Stimulated activated CD4-positive, alpha-beta T cell treated with anti-CD3 and anti-CD28 coated beads, Interleukin-1b, Interleukin-23, amount 100 ng/mL, for 1 hour (primary cell): ENCODE measurements at places on chromosomes 7 and 10.

DNA sequence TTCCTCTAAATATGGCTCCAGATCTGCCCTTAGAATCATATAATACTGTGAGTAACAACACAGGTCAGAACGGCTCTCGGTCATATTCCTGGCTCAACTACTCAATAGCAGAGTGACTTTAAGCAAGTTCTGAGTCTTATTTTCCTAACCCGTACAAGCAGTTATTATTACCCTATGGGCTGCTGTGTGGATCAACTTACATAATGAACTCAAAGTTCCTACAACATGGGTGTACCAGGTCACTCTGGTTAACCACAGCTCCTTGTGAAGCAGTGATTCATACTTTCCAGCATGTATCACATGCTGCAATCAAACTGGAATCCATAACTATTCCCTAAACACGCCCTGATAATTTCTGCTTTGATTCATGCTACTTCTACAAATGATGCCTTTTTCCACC, 107.3 kb downstream of the LRRN3 start:
- DNase-seq: no peak

GRCh38 chr10:123579675-123580074, 86.5 kb upstream of the GPR26 start:
- no peak for DNase-seq

GRCh38 chr7:149732111-149732561, 41.3 kb downstream of the ZNF467 start:
- DNase-seq: no peak

GRCh38 chr7:95897557-95898251, 125.3 kb downstream of the DYNC1I1 start:
- no peak for DNase-seq

- no peak for DNase-seq
These were observed 127.9 kb upstream of the STK17A start for GRCh38 chr7:43454936-43455518.

GRCh38 chr7:78350926-78351325, 552.4 kb downstream of the PHTF2 start:
- DNase-seq: no peak

DNA sequence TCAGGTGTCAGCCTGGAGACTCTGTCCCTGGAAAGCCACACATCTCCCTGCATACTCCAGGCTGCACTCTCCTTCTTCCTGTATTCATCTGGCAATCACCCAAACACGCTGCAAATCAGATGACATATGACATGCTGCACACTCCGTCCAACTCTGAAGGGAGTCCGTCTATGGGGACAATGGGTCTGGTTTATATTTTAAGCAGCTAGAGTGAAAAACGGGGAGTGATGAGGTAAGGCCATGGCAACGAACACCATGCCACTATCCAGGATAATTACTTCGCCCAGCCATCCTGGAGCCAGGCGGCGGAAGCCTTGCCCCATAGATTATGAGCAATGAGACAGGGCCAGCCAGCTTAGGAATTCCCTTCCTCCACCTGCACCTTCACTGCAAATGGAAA, 140.1 kb downstream of the PLXNA4 start:
- no peak for DNase-seq

DNA sequence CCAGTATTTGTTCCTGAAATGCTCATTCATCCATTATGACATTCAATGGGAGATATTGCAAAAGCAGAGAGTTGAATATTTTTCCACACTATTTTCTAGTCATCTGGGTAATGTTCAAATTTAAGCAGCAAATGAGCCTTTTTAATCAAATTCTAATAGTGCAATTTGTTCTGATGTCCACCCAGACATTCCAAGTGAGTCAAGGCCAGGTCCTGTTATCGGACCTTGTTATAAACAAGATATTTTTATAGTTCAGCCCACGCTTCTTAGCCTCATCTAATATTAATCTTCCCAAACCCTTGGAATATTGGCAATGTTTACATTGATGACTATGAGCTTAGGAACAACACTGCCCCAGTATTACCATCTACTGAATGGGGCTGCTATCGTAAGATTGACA, 500.1 kb upstream of the PHF14 start:
- DNase-seq: no peak

DNA sequence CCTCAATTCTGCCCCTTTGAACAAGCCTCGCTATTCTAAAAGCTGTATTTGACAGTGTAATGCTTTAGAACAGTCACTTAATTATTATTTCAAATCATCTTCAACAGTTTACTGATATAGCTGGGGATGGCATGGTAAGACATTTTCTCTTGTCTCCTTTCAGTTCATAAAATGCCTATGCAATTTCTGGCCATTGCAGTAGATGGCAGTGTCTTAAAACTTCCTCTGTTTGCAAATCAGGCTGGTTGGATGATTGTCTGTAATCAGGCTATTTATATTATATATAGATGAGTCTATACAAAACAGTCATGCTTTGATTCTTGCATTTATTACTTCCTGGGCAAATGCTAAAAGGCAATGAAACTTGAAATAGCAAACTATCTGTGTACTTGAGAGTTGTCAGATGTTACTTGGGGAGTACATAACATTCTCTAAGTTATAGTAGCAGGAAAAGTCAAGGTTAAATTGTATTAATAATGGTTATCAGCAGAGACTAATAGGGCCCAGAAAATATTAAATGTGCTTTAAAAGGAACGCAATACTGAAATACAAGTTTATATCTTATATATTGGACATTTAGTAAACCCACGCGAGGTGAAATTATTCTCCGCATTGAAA, 55.5 kb upstream of the LHFPL3 start:
- no peak for DNase-seq

GRCh38 chr10:81843042-81843441, 32.0 kb upstream of the NRG3 start:
- DNase-seq: no peak

GRCh38 chr10:120475844-120476791, 19.1 kb downstream of the PLPP4 start:
- no peak for DNase-seq

- no peak for DNase-seq
These were observed 191.9 kb upstream of the LYZL2 start for GRCh38 chr10:30821261-30821993.

DNA sequence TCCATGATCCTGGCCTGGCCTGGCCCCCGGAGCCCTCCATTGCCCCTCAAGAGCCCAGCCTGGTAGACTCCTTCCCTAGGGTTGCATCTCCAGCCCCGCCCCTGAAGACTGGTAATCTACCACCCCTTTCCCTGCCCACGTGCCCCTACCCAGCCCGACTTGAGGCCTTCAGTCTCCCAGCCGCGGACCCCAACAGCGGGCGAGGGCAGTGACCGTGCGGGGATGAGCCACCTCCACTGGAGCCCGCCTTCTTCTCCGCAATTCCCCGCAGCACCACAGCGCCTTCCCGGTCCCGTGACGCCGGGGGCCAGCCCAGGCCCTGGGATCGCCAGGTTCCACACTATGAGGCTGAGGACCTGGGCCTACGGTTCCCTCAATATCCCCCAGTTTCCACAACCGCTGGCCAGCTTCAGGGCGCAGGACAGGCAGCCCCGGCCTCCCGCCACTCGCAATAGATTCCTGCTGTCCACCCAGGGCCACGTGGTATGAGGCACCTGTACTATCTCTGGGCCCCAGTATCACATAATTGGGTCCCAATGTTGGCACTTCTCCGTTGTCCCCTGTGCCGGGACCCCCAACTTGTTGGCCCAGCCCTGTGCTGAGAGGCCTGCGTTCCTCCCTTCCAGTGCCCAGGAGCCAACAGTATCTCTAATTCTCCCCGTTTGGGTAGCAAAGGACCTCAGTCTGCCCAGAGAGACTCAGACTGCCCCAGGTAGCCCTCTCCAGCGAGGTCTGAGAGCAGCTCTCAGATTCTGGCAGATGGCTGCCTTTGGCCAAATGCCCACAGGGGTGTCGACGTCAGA, 1.1 kb upstream of the GPRIN2 start:
- no peak for DNase-seq

GRCh38 chr10:130477360-130477759, 341.2 kb downstream of the GLRX3 start:
- DNase-seq: no peak

- no peak for DNase-seq
These were observed 51.2 kb downstream of the KIF5B start for GRCh38 chr10:32005050-32005449.

- no peak for DNase-seq
These were observed at the start of gene DOCK1 for GRCh38 chr10:126904818-126905701. TSS of gene DOCK1 (plus strand) at chr10:126905428. CDS start at chr10:126905518, 90 bp downstream.

DNA sequence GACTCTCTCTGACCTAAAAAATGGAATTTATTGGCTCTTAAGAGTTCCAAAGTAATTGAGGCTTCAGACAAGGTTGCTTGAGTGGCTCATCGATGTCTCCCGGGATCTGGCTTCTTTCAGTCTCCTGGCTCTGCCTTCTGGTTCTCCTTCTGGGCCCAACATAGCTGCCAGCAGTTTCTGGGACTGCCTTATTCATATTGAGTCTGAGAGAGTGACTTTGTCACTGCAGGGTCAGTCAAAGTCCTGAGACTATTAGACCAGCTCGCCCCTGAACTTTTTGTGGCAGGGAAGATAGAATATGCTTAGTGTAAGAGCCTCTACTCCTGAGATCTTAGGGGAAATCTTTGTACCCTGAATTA, 94.0 kb downstream of the MMRN2 start:
- DNase-seq: no peak

GRCh38 chr7:133911724-133912123, 215.4 kb upstream of the LRGUK start:
- no peak for DNase-seq

GRCh38 chr7:24962418-24962962, 17.5 kb downstream of the OSBPL3 start:
- no peak for DNase-seq

DNA sequence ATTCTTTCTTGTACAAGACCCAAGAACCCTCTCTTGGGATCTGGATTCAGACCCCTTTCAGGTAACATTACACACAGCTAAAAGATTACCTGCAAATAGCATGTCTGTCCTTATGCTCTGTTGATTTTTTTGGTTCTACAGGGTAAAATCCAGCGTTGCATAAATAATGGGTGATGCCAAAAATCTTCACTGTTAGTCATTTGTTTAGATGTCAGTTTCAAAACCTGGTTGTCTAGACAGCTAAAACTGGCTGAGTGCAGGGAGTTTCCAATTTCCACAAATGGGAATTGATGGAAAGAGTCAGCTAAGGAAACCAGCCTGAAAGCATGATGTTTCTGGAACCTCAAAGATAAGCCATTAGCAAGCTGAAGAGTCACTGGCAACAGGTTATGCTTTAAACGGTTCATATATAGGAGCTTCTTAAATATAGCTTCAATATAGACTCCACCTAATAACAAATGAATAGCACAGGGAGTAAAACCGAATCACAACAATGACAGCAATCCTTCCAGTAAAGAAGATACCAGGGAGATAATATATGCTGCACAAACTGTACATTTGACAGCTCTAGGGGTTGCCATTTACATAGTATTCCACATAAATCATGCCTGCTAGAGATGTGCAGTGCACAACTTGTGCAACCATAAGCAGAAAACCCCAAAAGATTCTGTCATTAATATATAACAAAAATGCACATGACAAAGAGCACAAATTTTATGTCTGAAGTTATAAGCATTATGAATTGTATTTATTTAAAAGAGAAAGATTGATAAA, 20.4 kb downstream of the CCDC71L start:
- DNase-seq: no peak

GRCh38 chr10:114996542-114996941, 58.5 kb downstream of the TRUB1 start:
- DNase-seq: no peak

DNA sequence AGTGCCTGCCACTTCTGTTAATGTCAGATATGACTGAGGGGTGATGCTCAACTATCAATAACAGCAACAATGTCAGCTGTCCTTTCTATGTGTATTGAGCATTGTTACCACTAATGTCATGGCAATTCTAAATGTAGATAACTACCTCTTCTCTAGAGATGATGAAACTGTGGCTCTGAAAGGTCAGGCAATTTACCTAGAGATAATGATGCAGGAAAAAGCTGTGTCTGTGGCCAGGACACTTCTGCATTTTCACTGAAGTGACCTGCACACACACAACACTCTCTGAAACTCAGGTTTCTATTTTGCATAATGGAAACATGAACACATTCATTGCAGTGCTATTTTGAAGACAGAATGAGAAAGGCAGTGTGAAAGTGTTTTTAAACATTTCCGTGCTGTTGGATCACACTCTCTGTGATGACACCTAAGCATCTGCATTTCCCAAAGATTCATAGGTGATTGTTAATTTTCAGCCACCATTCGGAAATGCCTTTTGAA, 148.2 kb downstream of the KCND2 start:
- no peak for DNase-seq
